Lung (tissue), 17 donors: ENCODE measurements at places on chromosomes 11 and 22.

DNA sequence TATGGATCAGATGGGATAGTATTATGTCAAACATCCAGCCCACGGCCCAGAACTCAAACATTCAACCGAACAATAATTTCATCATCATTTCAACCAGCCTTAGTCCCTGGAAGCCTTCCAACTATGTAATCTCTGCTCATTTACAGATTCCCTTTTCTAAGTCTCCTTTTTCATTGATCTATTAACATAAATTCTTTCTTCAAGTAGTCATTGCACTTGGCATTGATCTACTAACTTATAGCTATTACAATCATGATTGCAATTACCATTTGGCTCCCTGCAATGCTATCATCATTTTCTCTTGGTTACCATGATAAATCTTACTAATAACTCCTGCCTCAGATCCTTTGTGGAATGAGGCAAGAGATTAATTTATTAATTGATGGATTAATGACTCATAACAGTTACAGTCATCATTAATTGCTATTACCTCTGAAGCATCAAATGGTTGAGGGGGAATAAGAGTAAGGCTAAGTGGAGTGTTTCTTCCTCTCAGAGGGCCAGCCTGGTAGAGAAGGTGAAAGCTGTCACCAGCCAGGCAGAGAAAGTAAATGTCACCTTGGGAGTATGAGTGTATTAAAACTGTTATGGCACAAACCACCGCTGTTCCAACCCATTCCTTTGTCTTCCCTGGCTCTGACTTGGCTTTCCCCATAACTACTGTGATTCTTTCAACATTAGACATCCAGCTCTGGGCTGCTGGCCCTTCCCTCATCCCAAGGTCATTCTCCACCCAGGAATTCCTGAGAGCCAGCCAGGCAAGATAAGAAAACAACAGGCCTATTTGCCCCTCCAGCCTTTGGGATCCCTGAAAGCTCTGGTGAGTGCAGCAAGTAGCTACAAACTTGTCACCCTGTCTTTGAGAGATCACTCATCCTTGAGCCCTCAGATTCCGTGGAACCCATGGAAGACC lies 174.7 kb downstream of the RRAS2 start:
- H3K36me3 ChIP-seq, result no peaks in the 10 kb centered on the region
- no peak overlapping the region for H3K27ac ChIP-seq
- H3K27me3 ChIP-seq, result no peaks in the 10 kb centered on the region
- no peak overlapping the region for H3K4me3 ChIP-seq
- H3K4me1 ChIP-seq, result peaks cover 3% of the 10 kb centered on the region

- H3K27me3 ChIP-seq, result no peaks in the 10 kb centered on the region
- no peak overlapping the region for H3K4me3 ChIP-seq
- H3K36me3 ChIP-seq, result no peaks in the 10 kb centered on the region
These were observed 398.1 kb upstream of the API5 start for GRCh38 chr11:42913731-42914130.

- no peaks in the 10 kb centered on the region for H3K27me3 ChIP-seq
- no peak overlapping the region for H3K27ac ChIP-seq
- peaks cover 51% of the 10 kb centered on the region for H3K36me3 ChIP-seq
- no peak overlapping the region for H3K4me3 ChIP-seq
These were observed 63.3 kb downstream of the FBLN1 start for GRCh38 chr22:45565973-45566372.

DNA sequence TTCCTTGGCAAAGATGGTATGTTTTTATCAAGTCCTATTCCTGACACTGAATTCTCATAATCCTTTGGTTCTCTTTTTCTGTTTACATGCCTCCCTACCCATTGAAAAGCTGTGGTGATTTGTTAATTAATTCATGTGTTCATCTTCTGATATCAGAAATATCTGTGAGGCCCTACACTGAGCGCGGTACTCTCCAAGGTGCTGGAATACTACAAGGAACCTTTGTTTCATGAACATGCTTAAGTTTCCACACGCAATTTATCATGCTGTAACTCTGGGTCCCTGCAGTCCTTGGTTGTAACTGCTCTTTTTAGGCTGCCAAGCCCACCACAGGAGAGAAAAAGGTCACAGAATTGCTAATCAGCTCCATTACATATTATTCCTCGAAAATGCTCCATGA lies 331.8 kb downstream of the FAT3 start:
- no peaks in the 10 kb centered on the region for H3K4me1 ChIP-seq
- H3K36me3 ChIP-seq, result no peaks in the 10 kb centered on the region
- H3K27ac ChIP-seq, result no peak overlapping the region
- H3K27me3 ChIP-seq, result no peaks in the 10 kb centered on the region

GRCh38 chr11:134331354-134332188 lies at the start of gene GLB1L2:
TSS of gene GLB1L2 (plus strand) at chr11:134331988. CDS start at chr11:134332062, 74 bp downstream.
- H3K4me3 ChIP-seq, result peak within 1 kb of the TSS; percentile 46
- peaks cover 26% of the 10 kb centered on the region for H3K27me3 ChIP-seq
- H3K27ac ChIP-seq, result no peak within 1 kb of the TSS
- DNase-seq, result peak; percentile 44
- H3K4me1 ChIP-seq, result peaks cover 3% of the 10 kb centered on the region

GRCh38 chr22:27045103-27045947 lies 387.9 kb downstream of the MIAT start:
- no peaks in the 10 kb centered on the region for H3K36me3 ChIP-seq
- no peak overlapping the region for H3K4me3 ChIP-seq
- peaks cover 13% of the 10 kb centered on the region for H3K27me3 ChIP-seq

DNA sequence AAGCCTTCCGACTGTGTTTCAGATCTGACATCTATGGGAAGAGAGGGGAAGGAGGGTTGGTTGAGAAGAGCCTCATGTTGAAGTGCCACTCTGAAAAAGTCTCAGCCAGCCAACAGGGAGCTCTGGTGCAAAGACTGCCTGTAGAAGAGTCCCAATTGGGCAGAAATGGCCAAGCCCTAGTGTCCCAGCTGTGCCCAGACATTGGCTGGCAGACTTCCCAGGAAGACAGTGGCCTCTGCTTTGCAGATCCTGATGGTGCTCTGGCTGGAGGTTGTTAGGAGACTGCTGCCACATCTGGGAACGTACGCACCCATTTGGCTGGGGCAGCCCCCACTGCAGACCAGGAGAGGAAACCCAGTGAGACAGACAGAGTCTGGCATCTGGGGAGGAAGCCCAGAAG lies 3.2 kb upstream of the PLA2G3 start:
- no peak overlapping the region for H3K4me3 ChIP-seq
- peaks cover 3% of the 10 kb centered on the region for H3K27me3 ChIP-seq
- no peak for DNase-seq
- H3K27ac ChIP-seq, result no peak overlapping the region
- H3K4me1 ChIP-seq, result no peaks in the 10 kb centered on the region

DNA sequence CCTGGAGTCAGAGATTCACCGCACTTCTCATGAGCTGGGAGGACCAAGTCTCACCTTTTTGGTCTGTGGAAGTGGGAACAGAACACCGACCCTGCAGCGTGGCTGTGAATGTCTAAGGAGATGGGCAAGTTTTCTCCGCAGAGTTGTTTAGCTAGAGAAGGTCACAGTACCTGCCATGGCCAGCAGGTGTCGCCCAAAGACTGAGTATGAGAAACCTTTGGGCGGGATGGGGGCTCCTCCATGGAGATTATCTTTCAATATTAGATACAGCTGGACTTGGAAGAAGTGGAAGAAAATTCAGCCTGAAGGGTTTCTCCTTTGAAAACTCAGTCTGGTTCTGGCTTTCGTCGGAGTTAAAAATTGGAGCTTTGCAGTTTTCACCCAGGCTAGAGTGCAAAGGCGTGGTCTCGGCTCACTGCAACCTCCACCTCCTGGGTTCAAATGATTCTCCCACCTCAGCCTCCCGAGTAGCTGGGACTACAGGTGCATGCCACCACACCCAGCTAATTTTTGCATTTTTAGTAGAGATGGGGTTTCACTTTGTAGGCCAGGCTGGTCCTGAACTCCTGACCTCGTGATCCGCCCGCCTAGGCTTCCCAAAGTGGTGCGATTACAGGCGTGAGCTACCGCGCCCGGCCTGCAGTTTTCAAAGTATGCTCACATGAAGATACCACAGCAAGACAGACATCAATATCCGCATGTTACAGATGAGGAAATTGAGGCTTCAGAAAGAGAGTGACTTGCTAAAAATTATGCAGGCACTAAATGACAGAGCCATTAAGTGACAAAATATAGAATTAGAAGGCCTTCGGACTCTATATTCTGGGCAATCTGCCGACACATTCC lies 10.7 kb upstream of the DSCAML1 start:
- peak; percentile 86 for DNase-seq
- no peak overlapping the region for H3K27ac ChIP-seq
- no peaks in the 10 kb centered on the region for H3K36me3 ChIP-seq
- peaks cover 1% of the 10 kb centered on the region for H3K4me1 ChIP-seq
- no peak overlapping the region for H3K4me3 ChIP-seq

GRCh38 chr11:117203069-117203407 lies 3.9 kb downstream of the TAGLN start:
- no peaks in the 10 kb centered on the region for H3K4me1 ChIP-seq
- H3K36me3 ChIP-seq, result no peaks in the 10 kb centered on the region
- DNase-seq, result no peak
- H3K27ac ChIP-seq, result no peak overlapping the region
- no peak overlapping the region for H3K4me3 ChIP-seq
- H3K27me3 ChIP-seq, result no peaks in the 10 kb centered on the region

- no peaks in the 10 kb centered on the region for H3K36me3 ChIP-seq
- H3K4me1 ChIP-seq, result peaks cover 3% of the 10 kb centered on the region
- no peak for DNase-seq
- no peaks in the 10 kb centered on the region for H3K27me3 ChIP-seq
- no peak overlapping the region for H3K4me3 ChIP-seq
These were observed 335.7 kb upstream of the PLET1 start for GRCh38 chr11:112596324-112596723.

DNA sequence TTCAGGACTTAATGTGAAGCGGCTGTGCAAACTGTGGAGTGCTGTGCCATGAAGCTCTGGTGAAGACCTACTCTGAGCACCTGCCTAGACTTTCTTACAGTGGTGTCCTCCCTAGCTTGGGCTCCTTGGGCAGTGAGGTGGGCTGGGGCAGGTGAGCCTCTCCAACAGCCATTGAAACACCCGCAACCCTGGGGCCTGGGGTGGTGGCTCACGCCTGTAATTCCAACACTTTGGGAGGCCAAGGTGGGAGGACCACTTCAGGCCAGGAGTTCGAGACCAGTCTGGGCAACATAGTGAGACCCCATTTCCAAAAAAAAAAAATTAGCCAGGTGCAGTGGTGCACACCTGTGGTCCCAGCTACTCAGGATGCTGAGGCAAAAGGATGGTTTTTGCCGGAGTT lies 14.3 kb upstream of the SEC14L3 start:
- H3K27ac ChIP-seq, result no peak overlapping the region
- H3K4me3 ChIP-seq, result no peak overlapping the region
- H3K27me3 ChIP-seq, result no peaks in the 10 kb centered on the region

DNA sequence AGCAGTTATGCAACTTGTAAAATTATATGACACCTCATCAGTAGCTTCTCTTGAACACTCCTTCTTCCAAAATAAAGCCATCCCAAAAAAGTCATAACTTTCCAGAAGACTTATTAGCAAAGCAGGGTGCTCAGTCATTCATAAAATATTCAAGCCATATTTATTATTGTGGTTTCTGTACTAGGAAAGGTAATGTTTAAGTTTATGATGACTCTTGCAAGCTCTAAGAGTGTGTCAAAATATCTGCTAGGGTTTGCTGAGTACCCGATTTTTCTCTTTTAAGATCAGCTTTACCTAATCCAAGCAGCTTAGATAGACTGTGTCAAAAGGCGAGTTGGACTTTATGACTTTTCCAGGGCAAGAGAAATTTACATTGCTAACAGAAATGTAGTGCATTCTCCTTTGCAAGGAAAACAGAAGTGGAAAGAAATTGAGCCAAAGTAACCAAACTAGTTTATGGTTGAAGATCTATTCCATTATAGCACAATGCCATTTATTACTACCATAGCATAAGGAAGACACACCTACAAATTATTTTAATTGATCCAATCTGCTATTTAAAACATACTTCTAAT lies 98.0 kb upstream of the SOX6 start:
- DNase-seq, result no peak
- no peak overlapping the region for H3K4me3 ChIP-seq
- no peaks in the 10 kb centered on the region for H3K4me1 ChIP-seq
- H3K36me3 ChIP-seq, result no peaks in the 10 kb centered on the region
- no peaks in the 10 kb centered on the region for H3K27me3 ChIP-seq

DNA sequence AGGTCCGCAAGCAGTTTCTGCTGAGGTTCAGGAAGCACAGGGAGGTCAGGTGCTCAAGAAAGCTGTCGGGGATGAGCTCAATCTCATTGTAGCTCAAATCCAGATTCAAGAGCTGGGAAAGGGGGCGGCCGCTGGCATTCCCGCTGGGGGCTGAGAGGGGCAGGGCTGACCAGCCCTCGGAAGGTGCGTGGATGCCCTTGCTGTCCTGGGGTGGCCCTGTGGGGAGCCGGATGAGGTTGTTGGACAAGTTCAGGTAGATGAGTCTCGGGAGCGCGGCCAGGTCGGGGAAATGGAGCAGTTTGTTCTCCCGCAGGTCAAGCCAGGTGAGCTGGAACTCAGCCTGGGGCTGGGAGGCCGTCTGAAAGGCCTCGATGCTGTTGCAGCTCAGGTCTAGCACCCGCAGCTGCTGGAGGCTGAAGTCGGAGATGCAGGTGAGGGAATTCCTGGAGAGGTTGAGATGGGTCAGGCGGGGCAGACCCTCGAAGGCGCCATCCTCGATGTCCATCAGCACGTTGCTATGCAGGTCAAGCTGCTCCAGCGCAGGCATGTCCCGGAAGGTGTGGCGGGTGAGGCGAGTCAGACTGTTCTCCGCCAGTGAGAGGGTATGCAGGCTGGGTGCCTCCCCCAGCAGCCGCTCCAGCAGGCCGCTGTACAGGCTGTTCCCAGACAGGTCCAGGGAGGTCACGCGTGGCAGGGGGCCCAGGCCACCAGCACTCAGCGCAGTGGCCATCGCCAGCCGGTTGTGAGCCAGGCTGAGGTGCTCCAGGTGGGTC lies 9.8 kb downstream of the LRRC32 start:
- no peak overlapping the region for H3K4me3 ChIP-seq
- peaks cover 24% of the 10 kb centered on the region for H3K4me1 ChIP-seq
- no peaks in the 10 kb centered on the region for H3K36me3 ChIP-seq

GRCh38 chr11:44340656-44341055 lies 30.7 kb upstream of the ALX4 start:
- peaks cover 9% of the 10 kb centered on the region for H3K4me1 ChIP-seq
- DNase-seq, result no peak
- H3K27me3 ChIP-seq, result peaks cover 5% of the 10 kb centered on the region
- H3K27ac ChIP-seq, result no peak overlapping the region

GRCh38 chr22:27378311-27378800 lies 423.2 kb downstream of the MN1 start:
- peaks cover 4% of the 10 kb centered on the region for H3K27me3 ChIP-seq
- H3K27ac ChIP-seq, result no peak overlapping the region
- H3K4me3 ChIP-seq, result no peak overlapping the region
- no peaks in the 10 kb centered on the region for H3K4me1 ChIP-seq
- H3K36me3 ChIP-seq, result no peaks in the 10 kb centered on the region

- no peak overlapping the region for H3K27ac ChIP-seq
- no peak overlapping the region for H3K4me3 ChIP-seq
- DNase-seq, result no peak
- H3K4me1 ChIP-seq, result no peaks in the 10 kb centered on the region
These were observed 343.3 kb upstream of the CTSC start for GRCh38 chr11:88680806-88681205.
